Suppressor macrophage (primary cell): ENCODE measurements at places on chromosomes 11 and 22.

GRCh38 chr11:120249279-120250262 lies 9.6 kb downstream of the POU2F3 start:
- no peak for DNase-seq

- no peak for DNase-seq
These were observed 111.1 kb downstream of the MYO18B start for GRCh38 chr22:25853078-25853477.

- no peak for DNase-seq
These were observed 6.2 kb upstream of the PIM3 start for GRCh38 chr22:49954354-49954753.

DNA sequence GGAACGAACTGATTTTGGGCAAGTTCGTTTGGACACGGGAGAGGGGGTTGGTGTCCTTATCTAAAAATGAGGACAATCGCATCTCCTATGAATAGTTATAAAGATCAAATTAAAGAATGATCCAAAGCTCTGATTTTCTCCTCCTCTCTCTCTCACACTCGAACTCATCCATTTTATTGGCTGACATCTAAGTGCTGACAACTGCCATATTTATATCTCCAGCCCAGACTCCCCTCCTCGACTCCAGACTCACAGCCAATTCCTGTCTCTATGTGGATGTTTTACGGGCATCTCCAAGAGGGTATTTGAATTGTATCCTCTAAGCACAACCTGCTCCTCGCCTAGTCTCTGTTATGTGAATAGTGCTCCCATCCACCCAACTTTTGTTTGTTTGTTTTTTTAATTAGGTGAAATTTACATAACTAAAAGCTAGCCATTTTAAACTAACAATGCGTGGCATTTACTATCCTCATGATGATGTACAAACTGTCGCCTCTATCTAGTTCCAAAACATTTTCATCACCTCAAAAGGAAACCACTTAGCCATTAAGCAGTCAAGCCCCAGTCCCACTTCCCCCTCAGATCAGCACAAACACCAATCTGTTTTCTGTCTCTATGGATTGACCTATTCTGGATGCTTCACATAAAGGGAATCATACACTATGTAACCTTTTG lies 4.0 kb downstream of the SYN3 start:
- no peak for DNase-seq

DNA sequence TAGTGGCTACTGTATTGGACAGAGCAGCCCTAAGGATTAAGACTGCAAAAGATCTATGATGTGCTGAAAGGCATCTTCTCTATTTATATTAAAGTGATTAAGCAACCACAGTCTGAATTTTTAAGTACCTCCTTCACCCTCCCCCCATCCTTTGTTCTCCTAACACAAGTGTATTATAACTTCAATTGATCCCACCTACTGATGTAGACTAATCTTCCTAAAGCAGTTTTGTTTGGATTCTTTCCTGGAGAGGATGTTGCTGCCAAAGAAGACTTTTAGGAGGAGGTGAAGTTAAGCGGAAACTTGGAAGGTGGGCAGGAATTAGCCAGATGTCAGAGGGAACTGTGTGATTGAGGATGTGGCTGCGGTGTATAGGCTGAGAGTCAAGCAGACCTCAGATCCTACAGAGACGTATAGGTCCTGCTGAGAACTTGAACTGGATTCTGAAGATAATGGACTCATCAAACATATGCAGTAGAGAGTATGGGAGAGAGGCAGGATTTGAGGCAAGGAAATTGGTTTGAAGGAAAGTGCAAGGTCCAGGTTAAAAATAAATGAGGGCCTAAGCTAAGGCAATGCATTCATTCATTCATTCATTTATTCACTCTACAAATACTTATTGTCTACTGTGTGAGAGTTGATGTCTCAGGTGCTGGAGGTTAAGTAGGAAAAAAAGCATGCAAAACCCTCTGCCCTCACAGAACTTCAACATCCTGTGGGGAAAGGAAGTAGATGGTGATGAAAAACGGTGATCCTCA lies 5.2 kb upstream of the RASSF10 start:
- no peak for DNase-seq

DNA sequence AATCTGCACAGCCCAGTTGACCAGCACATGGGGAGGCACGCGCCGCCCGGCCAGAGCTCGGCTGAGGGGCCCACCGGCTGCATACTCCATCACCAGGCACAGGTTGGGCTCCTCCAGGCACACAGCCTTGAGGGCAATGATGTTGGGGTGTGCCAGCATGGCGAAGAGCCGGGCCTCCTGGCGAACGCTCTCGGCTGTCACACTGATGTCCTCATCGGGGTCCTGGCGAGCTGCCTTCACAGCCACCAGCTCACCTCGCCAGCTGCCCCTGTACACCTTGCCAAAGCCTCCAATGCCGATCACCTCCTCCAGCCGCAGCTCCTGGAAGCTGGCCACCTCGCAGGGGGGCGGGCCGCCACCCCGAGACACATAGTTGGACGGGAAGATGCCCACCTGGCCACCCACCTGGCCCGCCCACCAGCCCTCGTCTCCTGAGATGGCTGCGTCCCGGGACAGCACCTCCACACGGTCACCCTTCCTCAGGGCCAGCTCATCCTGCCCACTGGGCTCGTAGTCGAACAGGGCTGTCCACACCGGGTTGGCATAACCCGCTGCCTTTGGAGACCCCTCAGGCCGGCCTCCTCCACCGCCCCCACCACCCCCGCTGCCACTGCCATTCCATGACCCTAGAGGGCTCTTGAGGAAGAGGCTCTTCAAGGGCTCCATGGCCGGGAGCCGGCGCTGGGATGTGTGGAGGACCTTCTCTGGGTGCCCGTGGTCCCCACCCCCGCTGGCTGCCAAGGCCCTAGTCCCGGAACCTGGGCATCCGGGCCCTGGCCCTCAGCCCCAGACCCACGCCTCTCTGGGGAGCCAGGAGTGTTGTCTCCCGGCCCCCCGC lies 711 bp downstream of the MAP3K11 start:
- DNase-seq: no peak

DNA sequence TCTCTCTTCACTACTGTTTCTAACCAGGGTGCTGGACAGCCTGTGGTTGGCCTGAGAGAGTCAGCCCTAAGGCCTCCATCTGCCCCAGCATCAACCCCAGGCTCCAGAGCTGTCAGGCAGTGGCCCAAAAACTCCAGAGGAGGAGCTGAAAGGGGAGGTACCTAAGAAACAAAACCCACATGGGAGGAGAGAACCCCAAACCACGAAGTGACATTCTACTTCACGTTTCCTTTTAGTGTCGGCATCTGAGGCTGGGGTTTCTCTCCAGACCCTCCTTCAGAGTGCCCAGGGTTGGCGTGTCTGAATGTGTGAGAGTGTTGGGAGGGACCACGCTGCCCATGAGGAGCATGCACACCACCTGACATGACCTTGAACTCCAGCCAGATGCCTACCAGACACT lies 69.8 kb upstream of the NNMT start:
- no peak for DNase-seq

GRCh38 chr22:48171271-48171691 lies 1408.8 kb downstream of the TBC1D22A start:
- DNase-seq: no peak

- DNase-seq: no peak
These were observed 188.5 kb upstream of the E2F8 start for GRCh38 chr11:19429108-19429760.

- DNase-seq: no peak
These were observed 76.1 kb downstream of the SMCO4 start for GRCh38 chr11:93467054-93467453.

- DNase-seq: no peak
These were observed 28.2 kb downstream of the HSD17B12 start for GRCh38 chr11:43708776-43709175.

- DNase-seq: no peak
These were observed 21.4 kb downstream of the SCUBE2 start for GRCh38 chr11:9069862-9070470.

DNA sequence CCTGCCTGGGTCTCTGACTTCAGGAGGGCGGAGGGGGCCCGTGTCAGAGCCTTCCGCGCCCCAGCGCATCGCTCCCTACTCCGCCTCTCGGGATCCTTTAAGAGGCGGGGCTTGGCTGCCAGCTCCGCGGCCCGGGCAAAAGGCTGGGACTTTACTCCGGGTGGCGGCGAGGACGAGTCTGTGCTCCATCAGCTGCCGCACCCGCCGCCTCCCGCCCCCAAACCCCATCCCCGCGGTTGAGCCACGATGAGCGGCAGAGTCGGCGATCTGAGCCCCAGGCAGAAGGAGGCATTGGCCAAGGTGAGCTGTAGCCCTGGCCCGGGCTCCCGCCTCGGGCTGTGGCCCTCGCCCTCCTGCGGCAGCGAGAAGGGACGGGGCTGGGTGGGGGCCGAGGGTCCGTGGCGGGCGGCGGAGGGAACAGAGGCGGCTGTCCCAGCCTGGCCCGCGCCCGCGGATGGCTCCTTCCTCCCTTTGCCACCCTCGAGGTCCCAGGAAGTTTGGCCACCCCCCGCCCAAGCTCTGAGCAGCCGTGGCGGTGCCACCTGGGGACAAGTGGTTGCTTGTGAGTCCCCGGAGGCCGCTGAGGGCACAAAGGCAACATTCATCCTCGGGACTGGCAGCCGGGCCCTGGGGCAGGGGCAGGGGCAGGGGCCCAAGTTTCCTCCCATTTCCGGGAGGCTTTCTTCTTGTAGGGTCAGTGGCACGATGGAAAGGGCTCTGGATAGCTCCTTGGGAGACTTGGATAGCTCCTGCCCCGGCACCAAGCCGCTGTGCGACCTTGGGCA lies at the start of gene SEC14L2:
Gene SEC14L2, plus strand, starts transcription at position 148 of the 785 bp plus-strand sequence. Its CDS starts 99 bp downstream, at position 247.
- peak; percentile 62 for DNase-seq

GRCh38 chr22:43136255-43136654 lies 6.9 kb downstream of the MCAT start:
- peak; percentile 59 for DNase-seq

GRCh38 chr11:95301474-95301873 lies 70.5 kb upstream of the SESN3 start:
- no peak for DNase-seq

DNA sequence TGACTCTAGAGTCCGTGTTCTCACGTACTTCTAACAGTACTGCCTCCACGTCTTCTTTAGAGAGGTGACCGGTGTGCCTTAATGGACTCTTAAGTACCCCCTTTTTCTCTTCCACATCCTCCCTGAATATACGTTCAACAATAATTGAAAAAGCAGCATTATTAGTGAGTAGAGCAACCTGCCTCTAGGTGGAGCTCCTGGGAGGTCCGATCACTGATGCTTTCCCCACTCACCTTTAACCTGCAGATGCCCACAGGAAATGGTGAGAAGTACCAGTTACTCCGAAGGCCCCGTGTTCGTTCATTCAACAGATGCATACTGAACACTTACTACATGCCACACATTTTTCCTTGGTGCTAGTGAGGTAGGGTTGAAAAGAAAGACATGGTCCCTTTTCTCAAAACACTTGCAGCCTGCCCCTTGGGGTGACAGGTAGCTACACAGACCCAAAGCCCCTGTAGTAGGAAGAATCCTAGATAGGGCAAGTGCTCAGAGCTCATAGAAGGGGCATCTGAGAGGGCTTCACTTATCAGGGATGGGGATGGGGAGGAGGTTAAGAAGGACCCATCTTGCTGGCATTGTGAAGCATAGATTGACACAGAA lies 72.7 kb downstream of the FEZ1 start:
- no peak for DNase-seq

DNA sequence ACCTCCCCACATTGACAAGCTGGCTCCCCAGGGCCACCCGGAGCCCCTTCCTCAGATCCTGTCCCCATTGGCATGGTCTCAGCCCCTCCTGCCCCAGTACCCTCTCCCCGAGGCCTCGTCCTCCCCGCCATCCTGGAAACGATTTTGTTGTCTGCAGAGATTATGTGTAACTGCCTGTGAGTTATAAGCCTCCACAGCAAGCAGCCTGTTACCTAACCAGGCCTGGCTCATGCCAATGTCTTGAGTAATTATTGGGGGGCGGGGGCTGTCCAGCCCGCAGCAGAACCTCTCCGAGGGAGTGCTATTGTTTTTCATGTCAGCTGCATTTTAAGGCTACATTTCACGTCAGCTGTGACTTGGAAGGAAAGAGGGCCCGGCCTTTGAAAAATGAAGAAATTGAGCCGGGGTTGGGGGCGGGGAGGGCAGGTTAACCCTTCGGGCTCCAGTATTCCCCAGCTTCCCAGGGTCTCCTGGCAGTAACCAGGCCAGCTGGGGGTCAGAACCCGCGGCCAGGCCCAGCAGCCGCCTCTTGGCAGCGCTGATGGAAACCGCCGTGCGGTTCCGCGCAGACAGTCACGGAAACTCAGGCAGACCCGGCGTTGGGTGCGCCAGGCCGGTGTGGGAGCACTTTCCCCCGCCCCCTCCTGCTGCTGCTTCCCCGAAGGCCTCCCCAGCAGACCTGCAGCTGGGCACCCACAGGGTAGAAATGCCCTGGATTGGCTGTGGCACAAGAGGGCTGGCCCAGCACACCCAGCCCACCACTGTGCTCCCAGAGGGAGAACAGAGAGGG lies 59.5 kb downstream of the CDKN1C start:
- DNase-seq: peak; percentile 87

- no peak for DNase-seq
These were observed 300.9 kb downstream of the TENM4 start for GRCh38 chr11:79139900-79140299.

GRCh38 chr11:126915430-126915829 lies 85.1 kb downstream of the KIRREL3 start:
- no peak for DNase-seq

DNA sequence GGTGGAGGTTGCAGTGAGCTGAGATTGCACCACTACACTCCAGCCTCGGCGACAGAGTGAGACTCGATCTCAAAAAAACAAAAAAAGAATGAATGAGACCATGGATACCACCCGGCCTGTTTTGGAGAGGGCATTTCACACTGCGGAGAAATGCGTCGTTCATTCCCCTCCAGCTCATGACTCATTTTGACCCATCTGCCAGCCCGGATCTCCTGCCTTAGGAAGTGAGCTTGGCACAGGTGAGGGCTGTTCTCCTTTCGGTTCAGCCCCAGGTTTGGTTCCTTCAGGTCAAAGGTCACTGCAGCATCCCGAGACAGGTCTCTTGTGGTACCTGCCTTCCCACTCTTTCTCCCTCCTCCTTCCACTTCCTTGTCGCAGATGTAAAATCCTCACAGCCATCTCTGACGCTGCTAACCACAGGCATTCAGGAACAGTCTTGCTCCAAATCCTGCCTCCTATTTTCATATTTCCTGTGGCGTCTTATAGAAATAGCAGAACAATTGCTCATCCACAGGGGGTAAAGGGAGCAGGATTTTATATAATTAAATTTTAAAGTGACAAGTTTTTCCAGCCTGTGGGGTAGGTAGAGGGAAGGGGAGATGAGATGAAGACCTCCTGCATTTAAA lies 517.9 kb downstream of the NTM start:
- DNase-seq: no peak

GRCh38 chr11:26743622-26744021 lies 21.8 kb upstream of the SLC5A12 start:
- DNase-seq: no peak

- no peak for DNase-seq
These were observed 3.8 kb upstream of the CYP2D6 start for GRCh38 chr22:42134100-42135020.
